ENCODE measurements at places on chromosomes 1 and 21.
A peak's percentile ranks its signal among the peaks of the same experiment; 100 is the strongest.

DNA sequence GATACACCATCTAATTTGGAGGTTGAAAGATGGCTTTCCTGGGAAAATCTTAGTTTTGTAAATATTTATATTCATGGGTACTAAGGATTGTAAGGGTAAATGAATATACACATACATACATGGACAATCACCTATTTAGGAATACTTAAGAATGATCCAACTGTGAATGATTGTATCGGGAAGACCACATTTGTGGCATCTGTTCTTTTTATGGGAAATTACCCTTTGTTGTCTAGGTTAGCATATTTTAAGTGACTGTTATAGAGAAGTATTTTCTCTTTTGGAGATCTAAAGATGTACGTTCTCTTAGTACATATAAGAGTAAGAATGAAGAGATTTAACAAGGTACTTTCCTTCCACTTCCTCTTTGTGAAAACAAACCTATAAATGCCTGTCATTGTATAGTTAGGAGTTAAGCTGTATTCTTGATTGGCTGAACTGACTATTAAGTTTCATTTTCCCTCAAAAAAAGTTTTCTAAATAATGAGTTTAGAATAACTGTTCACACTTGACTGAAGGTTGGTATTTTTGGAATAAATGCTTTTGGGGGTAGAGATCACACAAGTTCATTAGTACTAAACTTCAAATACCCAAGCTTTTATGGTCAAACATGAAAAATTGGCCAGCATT lies 26.7 kb downstream of the SNX7 start:
- H3K27me3 ChIP-seq: no peaks in the 10 kb centered on the region
- DNase-seq: no peak
- no peaks in the 10 kb centered on the region for H3K4me1 ChIP-seq
- no peak overlapping the region for H3K27ac ChIP-seq

DNA sequence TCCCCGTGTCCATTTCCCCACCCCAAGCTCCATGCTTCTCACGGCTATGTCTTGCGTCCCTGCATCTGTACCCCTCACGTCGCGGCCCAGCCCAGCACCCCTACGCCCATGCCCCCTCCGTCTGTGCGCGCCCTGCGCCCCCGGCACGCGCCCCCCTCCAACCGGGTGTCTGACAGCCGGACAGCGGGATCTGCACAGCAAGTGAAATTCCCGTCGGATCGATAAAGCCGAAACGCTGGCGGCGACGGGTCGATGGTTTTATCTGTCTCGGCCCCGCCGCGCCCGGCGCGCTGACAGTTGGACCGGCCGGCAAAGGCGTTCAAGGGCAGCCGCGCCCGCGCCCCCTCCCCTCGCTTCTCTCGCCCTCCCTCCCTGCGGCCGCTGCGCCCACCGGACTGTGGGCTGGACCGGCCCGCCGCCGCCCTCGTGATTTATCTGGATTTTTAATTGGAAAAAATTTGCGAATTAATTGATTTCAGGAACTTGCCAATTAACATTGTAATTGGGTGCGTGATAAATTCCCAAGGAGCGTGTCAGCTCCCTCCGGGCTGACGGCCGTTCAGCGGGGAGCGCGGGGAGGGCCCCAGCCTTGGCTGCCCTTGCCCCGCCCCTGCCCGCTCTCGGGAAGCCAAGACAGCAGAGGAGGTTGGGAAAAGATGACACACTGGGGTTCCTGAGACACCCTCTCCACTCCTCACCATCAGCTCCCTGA lies 57.1 kb downstream of the TMEM53 start:
- no peak overlapping the region for H3K27ac ChIP-seq
- H3K4me3 ChIP-seq: no peak overlapping the region
- no peak for DNase-seq
- H3K36me3 ChIP-seq: no peaks in the 10 kb centered on the region
- H3K4me1 ChIP-seq: no peaks in the 10 kb centered on the region
- H3K27me3 ChIP-seq: peaks cover 5% of the 10 kb centered on the region

- no peak overlapping the region for H3K4me3 ChIP-seq
- H3K4me1 ChIP-seq: no peaks in the 10 kb centered on the region
- H3K27me3 ChIP-seq: no peaks in the 10 kb centered on the region
- H3K36me3 ChIP-seq: no peaks in the 10 kb centered on the region
These were observed 144.7 kb upstream of the ADGRL4 start for GRCh38 chr1:79151006-79151796.

GRCh38 chr1:11622398-11622797 lies 31.8 kb downstream of the FBXO2 start:
- H3K27me3 ChIP-seq: peaks cover 40% of the 10 kb centered on the region
- H3K36me3 ChIP-seq: no peaks in the 10 kb centered on the region
- H3K4me3 ChIP-seq: no peak overlapping the region
- H3K4me1 ChIP-seq: no peaks in the 10 kb centered on the region
- H3K27ac ChIP-seq: no peak overlapping the region
- no peak for DNase-seq

- peaks cover 54% of the 10 kb centered on the region for H3K36me3 ChIP-seq
- no peaks in the 10 kb centered on the region for H3K27me3 ChIP-seq
- H3K4me3 ChIP-seq: no peak overlapping the region
- peak; percentile 59 for DNase-seq
- H3K4me1 ChIP-seq: peaks cover 5% of the 10 kb centered on the region
These were observed 15.3 kb upstream of the TMCO2 start for GRCh38 chr1:40232444-40232843.

GRCh38 chr1:41345434-41346075 lies 15.7 kb upstream of the FOXO6 start:
- no peak for DNase-seq
- peaks cover 6% of the 10 kb centered on the region for H3K4me1 ChIP-seq
- no peaks in the 10 kb centered on the region for H3K36me3 ChIP-seq
- H3K27ac ChIP-seq: no peak overlapping the region
- no peak overlapping the region for H3K4me3 ChIP-seq

DNA sequence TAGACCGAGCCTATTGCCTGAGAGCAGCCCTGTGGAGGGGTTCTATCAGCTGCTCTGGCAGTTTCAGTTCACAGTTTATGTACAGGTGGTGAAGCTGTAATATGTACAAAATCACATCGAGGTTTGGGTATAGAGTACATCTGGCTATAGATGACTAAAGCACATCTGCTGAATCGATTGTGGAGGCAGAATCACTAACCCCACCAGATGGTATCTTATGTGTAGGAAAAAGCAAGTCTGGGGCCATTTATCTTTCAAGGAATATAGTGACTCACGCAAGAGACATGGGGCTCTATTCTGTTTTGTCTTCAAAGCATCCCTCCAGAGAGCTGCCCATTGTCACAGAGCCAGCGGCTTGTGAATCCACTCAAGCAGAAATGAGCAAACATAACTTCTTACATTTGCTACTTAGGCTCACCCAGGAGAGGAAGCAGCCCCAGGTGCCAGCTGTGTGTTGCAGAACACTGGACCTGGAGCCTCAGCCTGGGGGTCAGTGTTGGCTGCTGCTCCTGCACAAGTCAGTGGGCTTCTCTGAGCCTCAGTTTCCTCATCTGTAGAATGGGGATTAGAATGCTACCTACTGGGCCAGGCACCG lies 21.3 kb downstream of the MIIP start:
- no peaks in the 10 kb centered on the region for H3K27me3 ChIP-seq
- peaks cover 50% of the 10 kb centered on the region for H3K4me1 ChIP-seq
- H3K36me3 ChIP-seq: peaks cover 3% of the 10 kb centered on the region
- peak overlapping the region; percentile 96 for H3K27ac ChIP-seq

DNA sequence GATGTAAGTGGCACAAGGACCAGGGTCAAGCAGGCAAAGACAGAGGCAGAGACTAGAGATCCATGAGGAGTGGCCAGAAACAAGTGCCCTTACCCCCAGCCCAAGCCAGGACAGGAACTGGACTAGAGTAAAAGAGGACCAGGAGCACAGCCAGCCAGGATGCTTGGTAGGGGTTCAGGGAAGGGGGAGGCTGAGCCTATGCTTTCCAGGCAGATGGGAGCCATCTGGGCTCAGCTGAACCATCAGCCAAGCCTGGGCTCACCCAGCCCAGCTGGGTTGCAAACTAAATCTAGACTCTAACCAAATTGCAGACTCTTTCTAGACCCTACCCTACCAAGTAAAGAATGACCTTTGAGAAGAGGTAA lies 15.2 kb downstream of the PDZK1IP1 start:
- H3K36me3 ChIP-seq: no peaks in the 10 kb centered on the region
- no peak overlapping the region for H3K4me3 ChIP-seq
- peaks cover 58% of the 10 kb centered on the region for H3K27me3 ChIP-seq
- H3K27ac ChIP-seq: no peak overlapping the region

DNA sequence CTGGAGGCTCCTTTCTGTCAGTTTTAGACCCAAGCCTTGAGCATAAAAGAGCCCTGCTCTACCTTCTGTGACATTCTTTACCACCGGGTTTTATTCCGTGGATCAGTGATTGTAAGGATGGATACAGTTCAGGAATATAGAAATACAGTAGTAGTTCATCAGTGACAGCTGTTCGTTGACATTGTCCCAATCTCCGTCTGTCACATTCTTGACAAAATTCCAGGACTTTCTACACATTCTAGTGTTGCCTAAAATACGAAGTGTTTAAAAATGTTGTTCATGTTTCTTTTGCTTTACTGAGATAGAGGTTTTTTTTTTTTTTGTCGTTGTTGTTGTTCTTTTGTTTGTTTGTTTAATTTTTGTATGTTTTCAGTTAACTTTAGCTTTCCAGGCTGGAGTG lies 29.9 kb downstream of the MAP10 start:
- H3K27me3 ChIP-seq: peaks cover 3% of the 10 kb centered on the region
- no peak for DNase-seq
- H3K27ac ChIP-seq: no peak overlapping the region
- H3K4me3 ChIP-seq: no peak overlapping the region
- no peaks in the 10 kb centered on the region for H3K36me3 ChIP-seq

GRCh38 chr1:156409439-156409838 lies 40.4 kb downstream of the RHBG start:
- peaks cover 82% of the 10 kb centered on the region for H3K27me3 ChIP-seq
- no peak overlapping the region for H3K4me3 ChIP-seq
- peaks cover 10% of the 10 kb centered on the region for H3K36me3 ChIP-seq
- no peak for DNase-seq

DNA sequence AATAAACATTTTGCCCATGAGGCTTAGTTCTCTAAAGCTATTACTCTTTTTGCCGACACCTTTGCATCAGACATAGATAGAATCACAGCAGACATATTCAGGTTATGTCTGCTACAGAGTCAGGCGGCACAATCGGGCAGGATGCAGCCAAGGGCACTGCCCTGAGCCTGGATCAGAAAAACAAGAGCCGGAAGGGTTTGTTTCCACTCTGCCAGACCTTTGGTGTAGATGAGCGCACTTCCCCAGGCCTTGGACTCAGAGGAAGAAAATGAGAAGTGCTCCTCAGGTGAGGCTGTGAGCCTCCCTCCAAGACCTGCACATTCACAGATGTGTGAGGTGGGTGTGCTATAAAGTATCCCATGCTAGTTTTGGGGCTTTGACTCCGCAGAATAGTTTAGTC lies 43.7 kb downstream of the GNG12 start:
- H3K4me3 ChIP-seq: no peak overlapping the region
- H3K27ac ChIP-seq: no peak overlapping the region
- peaks cover 22% of the 10 kb centered on the region for H3K27me3 ChIP-seq

- no peaks in the 10 kb centered on the region for H3K36me3 ChIP-seq
- H3K27me3 ChIP-seq: no peaks in the 10 kb centered on the region
- no peak overlapping the region for H3K27ac ChIP-seq
- no peak for DNase-seq
- H3K4me1 ChIP-seq: no peaks in the 10 kb centered on the region
These were observed 455.8 kb upstream of the PRMT6 start for GRCh38 chr1:106600626-106601025.

- no peak for DNase-seq
- peaks cover 45% of the 10 kb centered on the region for H3K36me3 ChIP-seq
- no peaks in the 10 kb centered on the region for H3K27me3 ChIP-seq
- peak overlapping the region; percentile 0 for H3K27ac ChIP-seq
These were observed 29.5 kb downstream of the C21orf91 start for GRCh38 chr21:17789656-17790055.

DNA sequence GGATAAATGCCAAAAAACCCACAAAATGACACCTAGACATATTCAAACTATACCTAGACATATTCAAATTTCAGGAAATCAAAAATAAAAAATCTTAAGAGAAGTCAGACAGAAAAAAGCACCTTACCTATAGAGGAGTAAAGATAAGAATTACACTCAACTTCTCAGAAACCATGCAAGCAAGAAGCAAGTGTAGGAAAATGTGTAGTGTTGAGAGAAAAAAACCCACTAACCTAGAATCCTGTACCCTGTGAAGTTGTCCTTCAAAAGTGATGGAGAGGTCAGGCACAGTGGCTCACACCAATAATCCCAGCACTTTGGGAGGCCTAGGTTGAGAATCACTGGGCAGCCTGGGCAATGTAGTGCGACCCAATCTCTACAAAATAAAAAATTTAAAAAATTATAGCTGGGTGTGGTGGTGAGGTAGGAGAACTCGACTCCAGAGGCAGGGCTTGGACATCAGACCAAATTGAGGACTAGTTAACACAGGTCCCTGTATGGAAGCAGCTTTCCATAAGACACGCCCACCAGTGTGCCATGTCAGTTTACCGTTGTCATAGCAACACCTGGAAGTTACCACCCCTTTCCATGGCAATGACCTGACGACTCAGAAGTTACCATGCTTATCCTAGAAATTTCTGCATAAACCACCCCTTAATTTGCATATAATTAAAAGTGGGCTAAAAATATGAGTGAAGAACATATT lies 20.7 kb downstream of the PDIK1L start:
- H3K4me1 ChIP-seq: peaks cover 8% of the 10 kb centered on the region
- peaks cover 4% of the 10 kb centered on the region for H3K36me3 ChIP-seq

DNA sequence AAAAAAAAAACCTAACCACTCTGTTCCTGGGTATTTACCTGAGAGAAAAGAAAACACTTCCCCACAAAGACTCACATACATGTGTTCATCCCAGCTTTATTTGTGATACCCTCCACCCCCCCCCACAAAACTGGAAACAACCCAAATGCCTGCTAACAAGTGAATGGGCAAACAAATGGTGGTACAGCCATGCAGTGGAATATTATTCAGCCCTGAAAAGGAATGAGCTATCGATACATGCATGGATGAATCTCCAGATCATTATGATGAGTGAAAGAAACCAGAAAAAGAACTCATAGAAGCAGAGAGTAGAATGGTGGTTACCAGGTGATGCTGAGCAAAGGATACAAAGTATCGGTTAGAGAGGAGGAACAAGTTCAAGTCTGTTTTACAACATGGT lies 38.0 kb upstream of the UTS2 start:
- H3K4me1 ChIP-seq: no peaks in the 10 kb centered on the region
- H3K27ac ChIP-seq: no peak overlapping the region
- peaks cover 39% of the 10 kb centered on the region for H3K27me3 ChIP-seq

DNA sequence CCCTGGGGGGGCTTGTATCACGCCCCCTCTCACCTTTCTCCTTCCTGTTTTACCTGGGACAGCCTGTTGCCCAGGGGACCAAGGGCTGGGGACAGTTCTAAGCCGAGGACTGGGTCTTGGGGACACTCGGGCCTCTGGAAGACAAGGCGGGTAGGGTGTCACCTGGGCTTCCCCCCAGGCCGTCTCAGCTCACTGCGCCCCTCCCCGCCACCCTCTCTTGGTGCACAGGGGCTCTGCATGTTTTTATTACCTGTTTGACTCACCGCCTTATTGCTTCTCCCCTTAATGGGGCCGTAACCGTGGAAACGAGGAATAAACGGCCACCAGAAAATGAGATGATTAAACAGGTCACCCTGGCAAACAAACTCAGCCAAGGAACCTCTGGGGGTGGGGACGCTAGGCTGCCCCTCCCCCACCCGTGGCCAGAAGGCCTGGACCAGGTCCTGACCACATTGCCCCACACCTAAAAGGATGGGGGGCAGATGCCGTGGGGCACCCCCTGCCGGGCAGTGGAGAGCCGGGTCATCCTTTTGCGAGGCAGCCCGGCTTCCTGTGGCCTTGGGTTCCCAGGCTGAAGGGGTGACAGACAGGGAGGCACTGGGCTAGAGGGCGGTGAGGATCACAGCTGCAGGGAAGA lies 109.9 kb downstream of the CASZ1 start:
- H3K36me3 ChIP-seq: peaks cover 19% of the 10 kb centered on the region
- H3K4me3 ChIP-seq: no peak overlapping the region
- no peak overlapping the region for H3K27ac ChIP-seq
- no peaks in the 10 kb centered on the region for H3K27me3 ChIP-seq
- peaks cover 42% of the 10 kb centered on the region for H3K4me1 ChIP-seq

GRCh38 chr1:155226910-155227260 lies 18.4 kb downstream of the MTX1 start:
- H3K4me1 ChIP-seq: peaks cover 41% of the 10 kb centered on the region
- H3K4me3 ChIP-seq: peak overlapping the region; percentile 84
- H3K27ac ChIP-seq: peak overlapping the region; percentile 95

All from stimulated activated naive B cell treated with anti-CD40 and anti-IgM and Interleukin-4, amounts not matched to agents 10 μg/mL and 1 μg/mL and 100 μg/mL, for 72 hours (primary cell).